ENCODE measurements at places on chromosomes 1 and 21. TPM values are rescaled to one million over a fixed set of nuclear protein-coding genes. Genes with fewer than 3 reads are reported as not detected.

DNA sequence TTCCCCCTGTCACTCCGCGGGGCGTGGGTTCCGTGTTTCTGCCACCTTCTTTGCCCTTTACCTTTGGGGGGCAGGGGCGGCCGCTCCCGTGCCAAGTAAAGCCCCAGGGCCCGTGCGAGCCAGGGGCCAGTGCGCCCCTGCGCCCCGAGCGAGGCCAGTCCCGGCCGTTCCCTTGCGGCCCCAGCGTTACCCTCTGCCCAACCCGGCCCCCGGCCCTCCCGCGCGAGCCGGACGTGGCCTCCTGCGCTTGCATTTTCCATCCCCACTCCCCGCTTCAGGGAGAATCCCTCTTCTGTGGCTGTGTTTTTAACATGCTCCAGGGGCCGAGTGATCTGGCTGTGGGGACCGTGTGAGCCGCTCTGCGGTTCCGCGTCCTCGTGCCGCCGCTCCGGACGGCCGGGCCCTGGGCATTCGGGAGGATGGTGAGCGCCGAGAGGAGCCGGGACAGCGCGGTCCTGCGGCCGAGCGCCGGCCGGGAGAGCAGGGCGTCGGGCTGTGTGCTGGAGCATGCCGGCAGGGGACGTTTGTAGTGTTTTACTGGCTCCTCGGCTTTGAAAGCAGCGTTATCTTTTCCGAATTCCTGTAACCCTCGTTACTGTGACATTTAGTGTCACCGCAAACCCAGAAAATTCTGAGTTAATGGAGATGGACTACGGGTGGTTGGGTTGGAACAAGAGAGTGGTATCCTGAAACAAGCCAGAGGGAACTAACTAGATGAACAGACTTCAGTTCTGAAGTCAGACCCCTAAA is 1.0 kb downstream of the GALNT2 start:
- no peak for DNase-seq

- no peak for DNase-seq
Measured at GRCh38 chr1:173112129-173112528, 61.4 kb upstream of the TNFSF18 start.

GRCh38 chr1:94654919-94655318 is 113.4 kb upstream of the F3 start:
- DNase-seq = no peak

DNA sequence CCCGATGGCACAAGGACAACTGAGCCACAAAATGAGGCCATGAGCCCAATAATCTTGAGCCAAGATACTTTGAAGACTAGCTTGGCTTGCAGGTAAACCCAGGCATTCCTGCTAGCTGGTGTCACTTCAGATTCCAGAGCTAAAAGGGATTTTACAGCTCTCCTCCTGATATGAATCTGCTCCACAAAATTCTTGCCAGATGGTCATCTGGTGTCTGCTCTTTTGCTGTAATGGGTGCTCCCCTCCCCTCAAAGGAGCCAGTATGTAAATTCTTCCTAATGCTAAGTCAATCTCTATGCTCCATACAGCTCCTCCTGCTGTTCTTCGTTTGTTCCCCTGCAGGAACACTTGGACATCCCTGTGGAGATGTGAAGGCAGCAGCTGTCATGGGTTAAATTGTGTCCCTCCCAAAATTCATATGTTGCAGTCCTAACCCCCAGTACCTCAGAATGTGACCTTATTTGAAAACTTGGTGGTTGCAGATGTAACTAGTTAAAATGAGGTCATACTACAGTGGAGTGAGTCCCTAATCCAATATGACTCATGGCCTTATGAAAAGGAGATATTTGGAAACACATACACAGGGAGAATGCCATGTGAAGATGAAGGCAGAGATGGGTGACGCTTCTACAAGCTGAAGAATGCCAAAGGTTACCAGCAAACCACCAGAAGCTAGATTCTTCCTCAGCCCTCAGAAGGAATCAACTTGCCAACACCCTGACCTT is 180.6 kb upstream of the PALMD start:
- DNase-seq = no peak

- DNase-seq = no peak
Measured at GRCh38 chr1:198563583-198563982, 23.1 kb upstream of the ATP6V1G3 start.

DNA sequence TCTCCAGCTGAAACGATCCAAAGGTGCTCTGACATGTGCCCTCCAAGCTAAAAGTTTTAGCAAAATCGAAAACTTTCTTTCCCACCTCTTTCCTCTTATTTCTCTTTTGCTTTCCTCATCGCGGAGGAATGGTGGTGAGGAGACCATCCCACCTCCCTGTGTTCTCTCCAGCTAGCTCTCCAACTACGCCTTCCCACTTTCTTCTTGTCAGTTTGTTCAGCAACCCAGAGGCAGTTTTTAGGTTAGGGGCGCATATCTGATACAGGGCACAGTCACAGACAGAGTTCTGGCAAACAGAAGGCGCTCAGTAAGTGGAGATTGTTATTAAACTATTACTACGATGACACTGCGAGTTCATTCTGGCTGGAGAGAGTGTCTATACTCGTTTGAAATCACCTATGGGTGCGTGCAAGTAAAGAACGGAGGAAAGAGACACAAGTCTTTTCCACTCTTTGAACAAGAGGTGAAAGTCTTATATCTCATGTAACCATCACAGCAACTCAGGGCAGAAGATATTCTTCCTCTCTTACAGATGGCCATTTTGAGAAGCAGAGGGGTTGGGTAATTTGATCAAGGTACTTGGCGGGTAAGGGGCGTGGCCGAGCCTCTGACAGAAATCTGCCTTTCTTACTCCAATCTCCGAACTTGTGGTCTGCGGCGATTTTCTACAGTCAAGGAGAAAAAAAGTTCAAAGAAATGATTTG is 13.9 kb downstream of the HLX start:
- DNase-seq = no peak

DNA sequence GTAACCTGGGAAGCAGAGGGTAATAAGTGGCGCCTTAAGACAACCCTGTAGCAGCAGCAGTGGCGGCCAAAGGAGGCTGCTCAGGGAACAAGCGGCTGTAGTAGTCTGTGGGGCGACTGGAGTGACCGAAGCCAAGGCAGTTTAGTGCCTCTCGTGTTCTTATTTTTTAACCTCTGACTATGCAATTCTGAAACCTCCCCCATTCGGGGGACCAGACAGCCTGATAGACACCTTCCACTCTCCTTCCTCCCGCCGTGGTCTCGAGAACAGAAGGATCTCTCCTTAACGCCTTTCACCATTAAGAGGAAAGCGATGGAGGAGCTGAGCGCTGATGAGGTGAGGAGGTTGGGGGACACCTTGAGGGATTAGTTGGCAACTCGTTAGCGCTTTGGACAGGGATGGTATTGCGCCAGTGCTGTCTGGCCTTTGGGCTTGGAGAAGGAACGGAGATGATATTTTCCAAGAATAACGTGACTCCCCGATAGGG is 644 bp downstream of the UBE4B start:
- DNase-seq = no peak

DNA sequence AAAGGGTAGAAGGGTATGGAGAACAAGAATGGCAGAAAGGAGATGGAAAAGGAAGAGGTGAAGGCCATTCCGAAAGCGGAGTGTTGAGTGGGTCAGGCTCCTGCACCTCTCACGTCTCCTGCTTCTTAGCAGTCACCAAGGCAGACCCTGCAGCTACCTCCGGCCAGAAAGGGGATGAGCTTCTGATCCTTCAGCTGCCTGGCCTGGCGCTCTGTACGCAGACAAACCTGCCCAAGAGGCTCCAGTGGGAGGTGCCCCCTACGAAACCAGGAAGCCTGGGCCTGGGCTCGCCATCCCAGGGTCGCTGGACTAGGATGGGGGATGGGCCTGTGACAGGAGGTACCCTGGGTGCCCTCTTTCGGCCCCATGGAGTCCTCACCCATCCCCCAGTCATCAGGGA is 3.0 kb downstream of the GPR61 start:
- no peak for DNase-seq

DNA sequence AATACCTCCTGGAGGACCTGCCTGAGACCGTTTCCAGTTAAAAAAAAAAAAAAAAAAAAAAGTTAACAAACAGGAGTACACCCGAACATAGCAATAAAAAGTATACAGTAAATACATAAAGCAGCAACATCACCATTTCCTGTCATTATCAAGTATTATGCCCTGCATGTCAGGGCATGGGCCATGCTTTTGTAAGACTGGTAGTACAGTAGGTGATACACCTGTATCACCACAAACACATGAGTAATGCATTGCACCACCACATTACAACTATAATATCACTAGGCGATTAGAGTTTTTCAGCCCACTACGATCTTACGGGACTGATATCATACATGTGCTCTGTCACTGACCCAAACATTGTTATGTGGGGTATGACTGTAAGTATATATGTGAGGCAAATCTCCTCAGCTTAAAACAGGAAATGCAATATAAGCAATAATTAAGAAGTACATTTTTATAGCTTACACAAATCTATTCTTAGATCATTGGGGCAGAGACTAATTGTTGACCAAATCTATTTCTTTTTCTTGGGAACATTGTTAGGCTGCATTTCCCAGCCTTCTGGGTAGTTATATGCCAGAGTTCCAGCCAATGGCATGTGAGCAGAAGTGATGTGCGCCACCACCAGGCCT is 98.1 kb downstream of the PLD5 start:
- DNase-seq = no peak

- no peak for DNase-seq
Measured at GRCh38 chr1:12654657-12655056, 10.8 kb downstream of the AADACL4 start.

- DNase-seq = no peak
Measured at GRCh38 chr1:28144203-28145135, 32.0 kb downstream of the PTAFR start.

DNA sequence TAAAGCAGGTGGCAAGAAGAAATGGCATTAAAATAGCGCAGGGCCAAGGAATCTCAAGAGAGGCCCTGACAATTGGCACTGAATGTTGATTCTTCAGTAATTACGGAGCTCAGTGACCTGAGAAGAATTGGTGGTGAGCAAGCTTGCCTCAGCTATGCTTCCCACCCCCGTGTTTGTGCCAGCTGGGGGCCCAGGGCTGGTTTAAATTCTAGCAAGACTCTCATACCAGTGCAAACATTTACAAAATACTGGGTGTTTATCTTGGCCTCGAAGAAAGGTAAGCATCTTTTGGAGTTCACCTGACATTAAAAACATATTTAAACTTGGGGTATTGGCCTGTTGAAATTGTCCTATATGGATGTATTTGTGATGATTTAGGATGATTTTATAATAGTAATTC is 296.7 kb upstream of the USP25 start:
- no peak for DNase-seq

DNA sequence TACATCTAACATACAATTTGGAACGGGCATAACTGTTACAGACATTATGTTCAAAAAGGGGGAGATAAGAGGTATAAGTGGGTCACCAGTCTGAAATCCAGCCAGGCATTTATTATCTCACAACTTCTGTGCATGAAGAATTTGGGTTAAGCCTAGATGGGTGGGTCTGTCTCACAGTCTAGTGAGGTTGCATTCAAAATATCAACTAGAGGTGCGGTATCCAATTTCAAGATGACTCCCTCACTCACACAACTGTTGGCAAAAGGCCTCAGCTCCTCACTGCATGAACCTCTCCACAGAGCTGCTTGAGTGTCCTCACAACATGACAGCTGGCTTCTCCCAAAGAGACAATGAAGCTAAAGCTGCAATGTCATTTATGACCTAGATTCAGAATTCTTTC is 4.7 kb downstream of the AUNIP start:
- no peak for DNase-seq

DNA sequence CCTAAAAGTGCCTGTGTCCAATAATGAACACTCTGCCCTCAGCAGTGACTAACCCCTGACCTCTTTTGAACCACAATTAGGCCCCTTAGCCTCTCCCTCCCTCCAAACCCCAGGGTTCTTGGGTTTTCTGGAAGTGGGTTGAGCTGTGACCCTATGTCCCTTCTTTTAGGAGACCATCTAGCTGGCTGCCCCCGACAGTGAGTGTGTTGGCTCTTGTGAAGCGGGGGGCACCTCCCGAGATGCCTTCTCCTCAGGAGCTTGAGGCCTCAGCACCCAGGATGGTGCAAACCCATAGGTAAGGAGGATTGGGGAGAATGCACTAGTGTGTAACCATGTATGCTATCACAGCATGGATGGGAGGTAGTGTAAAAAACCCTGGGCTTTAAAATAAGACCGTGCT is 7.3 kb downstream of the RUSC1 start:
- DNase-seq = no peak

GRCh38 chr1:173427146-173428054 is 49.7 kb upstream of the PRDX6 start:
- DNase-seq = no peak

DNA sequence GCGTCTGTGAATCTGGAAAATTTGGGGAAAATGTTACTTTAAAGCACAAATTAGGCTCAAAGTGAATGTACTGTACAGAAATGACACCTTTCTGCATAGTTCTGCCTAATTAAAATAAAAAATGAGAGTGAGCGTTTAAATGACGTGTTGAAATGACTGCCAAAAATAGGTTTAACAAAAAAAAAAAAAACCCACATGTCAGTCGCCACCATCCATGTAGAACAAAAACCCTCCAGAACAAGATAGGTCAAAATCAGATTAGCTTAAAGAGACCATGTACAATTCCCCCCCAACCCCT is 745 bp downstream of the PARP1 start:
- no peak for DNase-seq

DNA sequence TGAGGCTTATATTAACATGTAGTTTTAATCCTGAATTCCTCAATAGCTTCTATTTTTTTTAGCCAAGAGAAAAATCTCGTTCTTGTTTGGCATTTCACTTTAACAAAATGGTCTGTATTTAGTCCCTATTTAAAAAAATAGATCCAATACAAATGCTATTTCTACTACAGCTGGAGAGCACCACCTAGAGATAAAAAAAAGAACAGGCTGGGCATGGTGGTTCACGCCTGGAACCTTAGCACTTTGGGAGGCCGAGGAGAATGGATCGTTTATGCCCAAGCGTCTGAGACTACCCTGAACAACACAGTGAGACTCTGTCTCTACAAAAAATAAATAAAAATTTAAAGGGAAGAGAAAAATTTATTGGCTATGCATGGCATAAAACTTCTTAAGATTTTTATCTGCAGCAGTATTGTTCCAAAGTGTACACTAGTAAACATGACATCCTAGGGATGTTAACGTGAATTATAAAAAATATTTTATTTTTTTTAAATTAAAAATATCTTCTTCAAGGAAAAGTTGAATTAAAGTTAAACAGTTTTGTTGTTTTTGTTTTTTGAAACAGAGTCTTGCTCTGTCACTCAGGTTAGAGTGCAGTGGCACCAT is 4.4 kb downstream of the ST7L start:
- DNase-seq = no peak

- no peak for DNase-seq
Measured at GRCh38 chr1:52238887-52239707, 97.2 kb downstream of the ZFYVE9 start.

The ZBTB48 gene
- total RNA-seq = 19.3 TPM

The DIO1 gene
- total RNA-seq = 0.59 TPM

The SLC30A2 gene
- total RNA-seq = 0.33 TPM

The MPL gene
- not detected for total RNA-seq
